Kidney glomerular epithelial cell (primary cell): ENCODE measurements at places on chromosomes 1 and 21.

GRCh38 chr1:187027253-187027652 lies 198.5 kb downstream of the PLA2G4A start:
- no peak for DNase-seq

DNA sequence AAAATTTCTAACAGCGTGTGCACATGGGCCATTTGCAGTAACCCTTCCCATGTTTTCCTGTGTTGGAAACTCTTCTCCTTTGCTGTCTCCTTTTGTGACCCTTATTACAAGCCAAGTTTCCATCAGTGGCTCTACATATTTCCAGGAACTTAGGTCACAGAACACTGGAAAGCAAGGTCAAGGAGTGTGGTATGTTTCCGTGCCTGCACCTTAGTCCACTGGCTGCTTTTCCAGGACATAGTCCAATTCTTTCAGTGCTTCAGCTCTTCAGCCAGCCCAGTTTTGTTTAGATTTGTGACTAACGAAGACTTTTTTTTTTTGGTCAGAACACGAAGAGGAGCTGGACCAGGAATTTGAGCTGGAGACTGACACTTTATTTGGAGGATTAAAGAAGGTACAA lies 33.8 kb downstream of the HHAT start:
- no peak for DNase-seq

- DNase-seq: no peak
Observed at GRCh38 chr1:5837976-5838653, 154.1 kb downstream of the NPHP4 start.

DNA sequence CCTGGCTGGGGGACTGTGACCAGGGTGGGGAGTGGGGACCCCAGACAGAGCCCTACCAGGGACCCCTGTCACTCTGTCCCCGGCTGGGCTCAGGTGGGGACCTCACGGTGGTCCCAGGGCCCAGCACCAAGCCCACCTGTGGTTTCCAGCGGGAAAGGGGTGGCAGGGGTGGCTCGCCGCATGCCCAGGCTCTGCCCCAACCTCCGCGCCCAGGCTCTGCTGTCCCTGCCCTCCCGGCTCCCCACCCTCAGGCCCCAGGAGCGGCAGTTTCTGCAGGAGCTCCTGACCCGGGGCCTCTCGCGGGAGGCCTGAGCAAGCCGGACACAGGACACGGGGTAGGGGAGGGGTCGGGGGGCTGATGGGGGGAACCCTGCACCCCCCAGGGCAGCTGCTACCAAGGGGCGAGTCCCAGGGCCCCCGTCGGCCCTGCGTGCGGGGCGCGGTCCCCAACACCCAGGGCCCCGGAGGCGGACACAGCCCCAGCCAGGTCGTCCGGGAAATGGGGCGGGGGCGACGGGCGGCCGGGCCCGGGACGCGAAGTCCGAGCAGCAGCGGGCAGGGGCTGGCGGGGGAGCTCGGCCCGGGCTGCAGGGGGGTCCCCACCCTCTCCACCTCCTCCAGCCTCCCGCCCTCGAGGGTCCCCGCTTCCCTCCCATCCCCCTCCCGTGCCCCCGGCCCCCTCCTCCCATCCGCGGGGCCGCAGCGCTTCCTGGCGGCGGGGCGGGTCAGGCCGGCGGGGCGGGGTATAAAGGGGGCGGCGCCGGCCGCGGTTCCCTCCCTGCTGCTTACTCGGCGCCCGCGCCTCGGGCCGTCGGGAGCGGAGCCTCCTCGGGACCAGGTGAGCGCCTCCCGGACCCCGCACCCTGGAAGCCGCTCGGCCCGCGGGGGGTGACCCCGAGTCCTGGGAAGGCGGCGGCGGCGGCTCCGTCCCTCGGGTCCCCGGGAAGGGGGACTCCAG lies at the start of gene COL6A2:
TSS of gene COL6A2 (plus strand) at position 777 of the 958 bp plus-strand sequence.
- no peak for DNase-seq

GRCh38 chr1:11501491-11501897 lies 22.5 kb downstream of the DISP3 start:
- no peak for DNase-seq

GRCh38 chr1:31718327-31718897 lies 14.6 kb upstream of the COL16A1 start:
- no peak for DNase-seq

DNA sequence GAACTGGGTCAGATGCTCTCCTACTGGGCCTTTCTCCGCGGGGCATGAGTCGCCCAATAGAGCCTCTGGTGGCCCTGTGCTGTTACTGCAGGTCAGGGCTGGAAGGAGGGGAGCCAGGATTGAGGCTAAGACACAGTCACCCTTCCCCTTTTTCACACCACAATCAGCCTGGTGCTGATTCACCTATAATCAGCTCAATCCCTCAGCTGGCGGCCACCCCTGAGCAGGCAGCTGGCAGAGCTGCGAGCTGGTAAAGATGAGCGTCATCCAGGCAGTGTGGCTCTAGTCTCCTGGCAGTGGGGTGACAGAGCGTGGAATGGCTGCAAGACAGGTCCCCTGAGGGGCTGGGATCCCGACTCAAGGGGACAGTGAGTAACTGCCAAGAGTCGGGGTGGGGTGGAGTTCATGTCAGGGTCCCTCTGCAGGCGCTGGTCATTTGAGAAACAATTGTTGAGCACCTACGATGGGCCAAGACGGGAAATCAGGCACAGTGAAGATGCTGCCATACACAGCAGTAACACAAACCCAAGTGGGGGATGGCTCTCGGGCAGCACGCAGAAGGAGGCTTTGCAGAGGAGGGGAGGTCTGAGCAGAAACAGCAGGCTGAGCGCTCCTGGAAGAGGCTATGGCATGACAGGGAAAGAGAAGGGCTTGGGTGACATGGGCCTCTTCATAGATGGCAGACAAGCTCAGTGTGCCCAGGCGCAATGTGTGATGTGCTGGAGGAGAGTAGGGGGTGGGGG lies 21.8 kb downstream of the ATF3 start:
- no peak for DNase-seq

DNA sequence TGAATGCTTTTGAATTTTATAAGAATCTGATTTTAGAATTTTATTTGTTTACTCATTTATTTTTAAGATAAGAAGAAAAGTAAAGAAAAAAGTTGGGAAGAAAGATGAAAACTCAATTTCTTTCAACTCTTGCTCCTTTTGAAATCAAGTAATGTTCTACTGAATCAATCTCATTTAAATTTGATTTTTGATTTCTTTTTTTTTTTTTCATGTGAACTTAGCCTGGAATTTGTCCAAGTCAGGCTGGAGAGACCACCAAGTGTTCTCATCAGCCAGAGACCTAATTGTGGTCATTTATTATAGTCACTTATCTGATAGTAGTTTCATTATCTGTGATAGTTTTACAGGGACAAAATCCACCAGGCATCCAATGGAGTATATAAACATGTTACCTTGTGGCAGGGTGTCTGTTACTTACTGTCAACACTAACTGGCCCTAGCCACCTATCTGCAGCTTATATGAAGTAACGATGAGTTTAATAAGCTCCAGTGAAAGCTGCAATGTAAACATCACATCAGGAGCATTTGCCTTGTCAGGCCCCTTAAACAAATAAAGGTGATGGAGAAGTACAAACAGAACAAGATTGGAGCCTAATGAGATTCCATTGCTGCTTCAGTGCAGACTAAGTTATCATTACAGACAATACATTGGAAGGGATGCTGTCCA lies 39.2 kb downstream of the HLX start:
- no peak for DNase-seq

GRCh38 chr1:48627486-48627885 lies 149.2 kb downstream of the BEND5 start:
- DNase-seq: no peak

GRCh38 chr1:95084317-95085176 lies 11.8 kb upstream of the ALG14 start:
- peak; percentile 25 for DNase-seq

- no peak for DNase-seq
Observed at GRCh38 chr21:35953597-35953996, 106.7 kb downstream of the SETD4 start.

- no peak for DNase-seq
Observed at GRCh38 chr1:13517193-13517812, 3.5 kb upstream of the LRRC38 start.

- DNase-seq: no peak
Observed at GRCh38 chr1:31447210-31447609, 34.2 kb downstream of the SERINC2 start.

DNA sequence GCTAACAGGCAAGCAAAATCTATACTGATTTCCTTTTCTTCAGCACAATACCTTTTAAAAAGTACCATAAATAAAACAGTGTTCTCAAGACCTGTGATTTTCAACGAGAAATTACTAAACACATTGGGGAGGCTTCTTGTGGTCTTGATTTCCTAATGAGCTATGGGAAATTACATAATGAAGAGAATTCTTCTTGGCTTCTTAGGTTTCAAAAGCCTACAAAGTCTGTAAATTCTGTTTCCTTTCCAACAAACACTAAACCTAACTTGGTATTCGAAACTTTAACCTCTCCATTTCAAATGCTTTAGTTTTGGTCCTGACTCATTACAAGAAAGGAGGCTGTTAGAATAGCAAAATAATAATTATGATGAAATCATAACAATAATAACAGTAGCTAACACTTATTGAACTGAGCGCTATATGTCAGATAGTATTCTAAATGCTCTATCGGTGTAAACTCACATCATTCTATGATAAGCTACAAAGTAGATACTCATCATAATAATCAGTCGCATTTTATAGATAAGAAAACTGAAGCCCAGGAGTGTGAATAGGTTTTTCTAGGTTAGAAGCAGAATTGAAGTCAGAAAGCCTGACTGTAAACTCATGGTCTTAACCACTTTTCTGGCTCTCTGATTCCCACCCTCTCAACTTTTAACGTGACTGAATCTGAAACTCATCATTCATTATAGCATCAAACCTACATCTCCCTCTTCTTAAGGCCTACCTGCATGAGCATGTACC lies 486.7 kb downstream of the SMYD3 start:
- no peak for DNase-seq

GRCh38 chr1:93528412-93528811 lies 80.5 kb downstream of the FNBP1L start:
- DNase-seq: no peak

DNA sequence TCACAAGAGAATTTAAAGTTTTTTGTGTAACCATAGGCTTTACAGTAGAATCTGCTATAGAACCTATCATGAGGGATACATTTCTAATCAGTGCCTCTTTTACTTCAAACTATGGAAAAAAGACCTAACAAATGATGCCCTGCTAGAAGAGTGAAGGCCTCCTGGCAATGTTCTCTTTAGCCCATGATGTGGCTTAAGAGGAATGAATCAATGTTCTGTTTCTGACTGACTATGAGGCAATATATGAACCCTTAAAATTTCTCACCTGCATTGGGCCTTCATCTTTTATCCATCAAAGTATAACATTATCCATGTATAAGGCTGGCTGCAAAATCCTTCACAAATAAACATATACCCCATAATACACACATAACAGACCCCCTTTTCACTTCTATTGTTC lies 65.7 kb upstream of the IL12RB2 start:
- no peak for DNase-seq

GRCh38 chr1:91925644-91926435 lies 23.4 kb upstream of the BRDT start:
- DNase-seq: no peak

GRCh38 chr1:203217139-203217655 lies 12.3 kb downstream of the CHIT1 start:
- DNase-seq: no peak

DNA sequence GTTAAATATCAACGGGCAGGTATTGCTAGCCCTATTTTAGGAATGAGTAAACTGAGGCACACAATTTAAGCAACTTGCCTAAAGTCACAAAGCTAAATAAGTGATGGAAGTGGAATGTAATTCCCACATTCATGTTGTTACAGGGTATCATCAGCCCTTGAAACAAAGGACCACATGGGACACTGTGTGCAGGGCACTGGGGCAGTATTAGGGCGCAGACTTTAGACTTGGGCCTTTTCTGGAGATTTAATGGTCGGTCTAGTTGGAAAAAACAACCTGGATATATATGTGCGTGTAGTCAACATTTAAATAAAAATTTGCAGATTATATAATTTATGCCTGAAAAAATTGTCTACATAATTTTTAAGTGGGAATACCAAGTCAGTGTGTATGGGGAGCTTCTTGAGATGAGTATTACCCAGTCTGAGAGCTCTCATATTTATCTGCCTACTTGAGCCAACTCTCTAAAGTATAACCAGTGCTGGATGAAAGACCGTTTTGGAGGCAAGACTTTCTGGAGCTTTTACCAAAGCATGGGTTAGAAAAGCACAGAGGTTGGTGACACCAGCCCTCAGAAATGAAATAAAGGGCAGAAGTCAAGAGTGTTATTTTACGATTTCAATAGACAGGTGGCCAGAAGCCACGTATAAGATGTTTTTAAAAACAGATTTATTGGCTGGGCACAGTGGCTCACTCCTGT lies 1.6 kb downstream of the KDM1A start:
- no peak for DNase-seq

DNA sequence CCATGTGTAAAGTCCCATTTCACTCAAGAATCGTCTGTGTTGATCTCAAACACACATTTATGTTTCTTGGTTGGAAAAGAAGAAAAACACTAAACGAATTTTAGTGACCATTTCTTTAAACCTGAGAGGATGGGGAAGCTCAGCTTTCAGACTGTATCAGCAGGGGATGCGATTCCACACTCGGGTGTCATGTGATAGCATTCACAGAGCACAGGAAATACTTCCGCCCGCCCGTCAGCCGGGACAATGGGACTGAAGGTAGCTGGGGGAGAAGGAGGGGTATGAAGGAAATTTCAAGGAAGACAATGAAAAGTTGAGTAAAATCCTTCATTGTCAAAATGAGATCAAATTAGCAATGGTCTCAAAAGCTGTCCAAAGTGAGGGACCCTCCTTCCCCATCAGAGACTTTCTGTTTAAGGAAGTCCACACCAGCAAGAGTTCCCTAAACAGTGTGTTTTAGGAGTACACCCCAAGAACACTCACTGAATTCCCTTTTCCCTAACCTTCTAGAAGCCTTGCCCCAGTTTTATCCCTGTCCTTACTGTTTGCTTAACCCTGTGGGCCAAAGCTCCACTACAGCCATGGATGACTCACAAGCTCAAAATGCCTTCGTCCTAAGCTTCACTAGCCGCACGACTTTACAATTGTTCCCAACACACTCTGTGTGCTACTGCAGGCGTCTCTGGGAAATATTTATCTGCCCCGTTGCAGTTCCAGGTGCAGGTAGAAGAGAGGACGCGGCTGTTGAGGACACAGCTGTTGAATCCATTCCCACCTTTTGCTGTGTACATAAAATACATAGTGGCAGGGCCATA lies 51.4 kb upstream of the SIM2 start:
- DNase-seq: peak; percentile 15

GRCh38 chr1:23736437-23737134 lies 6.7 kb upstream of the ELOA start:
- DNase-seq: no peak

GRCh38 chr1:169049258-169049938 lies 57.1 kb upstream of the ATP1B1 start:
- DNase-seq: no peak

- peak; percentile 53 for DNase-seq
Observed at GRCh38 chr1:223712194-223712849, at the start of gene CAPN2. Gene CAPN2 (plus strand): TSS chr1:223712539. CDS start chr1:223712641, 102 bp downstream.

DNA sequence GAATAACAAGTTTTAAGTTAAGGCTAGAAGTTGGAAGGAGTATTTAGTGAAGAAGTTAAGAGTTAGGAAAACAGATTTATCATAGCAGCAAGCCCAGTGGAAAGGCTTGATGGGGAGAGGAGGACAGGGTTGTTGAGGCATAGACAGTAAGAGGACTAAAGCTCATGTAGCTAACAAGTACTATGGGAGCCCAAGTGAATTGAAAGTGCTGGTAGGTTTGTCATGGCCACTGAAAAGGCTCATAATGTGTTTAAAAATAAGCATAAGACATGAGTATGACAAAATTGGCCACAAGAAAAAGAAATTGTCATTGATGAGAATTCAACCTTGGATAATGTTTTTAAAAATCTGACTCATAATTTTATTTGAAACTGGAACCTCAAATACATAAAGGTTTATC lies 49.2 kb upstream of the CRB1 start:
- DNase-seq: no peak

- no peak for DNase-seq
Observed at GRCh38 chr1:175126347-175126746, 58.7 kb downstream of the TNN start.
